ENCODE measurements at places on chromosomes 5 and 9.

DNA sequence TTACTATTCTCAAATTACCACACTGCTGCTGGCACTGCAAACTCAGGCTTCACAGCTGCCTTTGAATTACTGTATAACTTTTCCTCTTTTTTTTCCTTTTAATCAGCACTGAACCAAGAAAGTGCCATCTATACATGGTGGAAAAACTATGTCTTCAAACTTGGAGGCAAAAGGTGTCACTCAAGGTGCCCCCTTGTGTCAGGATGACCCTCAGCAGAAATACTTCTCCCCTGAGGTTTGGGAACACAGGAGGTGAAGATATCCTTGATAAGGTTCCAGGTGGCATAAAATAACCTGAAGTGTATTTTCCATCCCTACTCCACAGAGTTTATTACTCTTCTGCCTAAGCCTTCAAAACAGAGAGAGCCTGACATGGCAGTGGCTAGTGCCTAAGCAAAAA lies 14.5 kb downstream of the FRMD3 start:
- no peak for DNase-seq

DNA sequence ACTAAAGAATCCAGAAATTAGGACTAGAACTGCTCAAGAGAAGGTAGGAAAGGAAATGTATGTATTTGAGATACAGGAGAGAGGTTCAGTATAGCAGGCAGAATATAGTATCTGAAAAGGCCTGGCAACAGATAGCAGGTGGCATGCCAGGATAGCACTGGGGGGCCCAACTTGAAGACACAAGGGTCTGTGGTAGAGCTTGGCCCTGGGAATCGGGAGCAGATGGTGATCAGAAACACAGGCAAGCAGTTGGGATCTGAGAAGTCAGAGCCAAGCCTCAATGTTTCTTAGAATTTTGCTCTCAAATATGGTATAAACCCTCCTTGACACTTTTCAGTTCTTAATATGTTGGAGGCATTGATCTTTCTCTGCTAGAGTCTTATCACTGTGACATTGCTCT lies 499.8 kb upstream of the CD180 start:
- DNase-seq, result no peak

DNA sequence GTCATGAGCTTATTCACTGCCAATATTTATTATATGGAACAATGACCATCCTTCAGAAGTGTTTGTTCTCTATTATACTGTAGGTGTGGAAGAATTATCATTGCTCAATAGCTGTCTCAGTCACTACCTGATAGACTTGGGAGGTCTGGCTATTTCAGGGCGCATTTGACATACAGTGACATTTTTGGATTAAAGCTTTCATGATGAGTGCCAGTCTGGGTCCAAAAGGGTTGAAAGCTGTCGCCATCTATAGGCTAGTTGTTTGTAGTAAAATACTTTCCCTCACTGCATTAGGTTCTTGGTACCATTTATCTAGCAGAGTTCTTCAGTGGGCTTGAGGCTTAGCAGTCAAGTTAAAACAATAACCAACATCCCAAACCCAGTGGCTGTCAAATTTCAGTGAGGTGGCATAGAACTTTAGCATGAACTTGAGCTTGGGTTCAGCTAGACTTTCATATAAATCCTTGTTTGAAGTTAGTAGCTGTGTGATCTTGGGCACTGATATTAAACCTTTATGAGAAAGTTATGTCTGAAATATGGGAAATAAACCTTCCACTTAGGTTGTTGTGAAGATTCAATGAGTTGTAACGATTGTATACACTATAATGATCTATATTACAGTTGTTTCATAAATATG lies 110.5 kb upstream of the CDKN2B start:
- DNase-seq, result peak; percentile 38

DNA sequence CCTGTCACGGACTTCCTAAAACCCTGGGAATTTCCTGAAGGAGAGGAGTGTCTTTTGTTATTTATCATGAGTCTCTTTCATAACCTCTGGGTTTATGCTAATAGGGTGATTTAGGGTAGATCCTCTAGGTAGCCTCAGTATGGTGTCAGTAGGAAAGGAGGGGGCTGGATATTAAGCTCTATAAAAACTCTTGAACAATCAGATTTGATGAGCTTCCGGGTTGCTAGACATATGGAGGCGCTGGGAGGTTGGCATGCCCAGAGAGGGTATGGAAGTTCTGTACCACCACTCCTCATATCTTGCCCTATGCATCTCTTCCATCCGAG lies 15.6 kb upstream of the PTBP3 start:
- DNase-seq, result no peak

GRCh38 chr9:14428781-14429230 lies 114.9 kb upstream of the NFIB start:
- DNase-seq, result peak; percentile 67

DNA sequence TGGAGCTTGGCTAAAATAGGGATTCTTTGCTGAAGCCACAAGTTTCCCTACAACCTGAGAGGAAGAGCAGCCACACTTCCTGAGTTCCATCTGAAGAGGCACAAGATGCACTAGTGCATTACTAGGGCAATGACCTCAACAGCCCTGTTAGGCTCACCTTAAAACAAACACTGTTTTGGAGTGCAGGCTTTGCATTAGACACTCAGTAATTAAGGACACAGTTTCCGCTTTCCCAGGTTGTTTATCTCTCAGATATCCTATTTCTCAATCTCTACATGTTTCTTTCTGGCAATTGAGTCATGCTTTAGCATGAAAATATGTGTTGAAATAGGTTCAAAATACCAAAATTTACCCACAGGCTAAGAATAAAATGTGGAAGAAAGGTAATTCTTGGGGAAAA lies 34.2 kb downstream of the EMB start:
- DNase-seq, result no peak

DNA sequence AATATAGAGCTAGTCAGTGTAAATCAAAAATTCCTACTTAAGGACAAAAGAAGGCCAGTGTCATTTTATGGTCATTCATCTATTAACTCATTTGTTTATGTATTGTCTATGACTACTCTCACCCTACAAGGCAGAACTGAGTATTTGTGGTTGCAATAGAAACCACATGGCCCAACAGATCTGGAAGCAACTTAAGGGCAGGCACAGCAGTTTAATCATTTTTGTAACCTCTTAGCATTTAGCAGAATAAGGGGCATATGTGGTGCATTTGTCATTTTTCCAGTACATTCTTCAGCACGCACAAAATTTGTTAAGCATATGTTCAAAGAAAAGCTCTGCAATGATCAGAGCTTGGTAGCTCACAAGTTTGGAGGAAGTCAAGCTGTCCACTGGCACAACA lies 1.1 kb downstream of the FKBP15 start:
- DNase-seq, result no peak

DNA sequence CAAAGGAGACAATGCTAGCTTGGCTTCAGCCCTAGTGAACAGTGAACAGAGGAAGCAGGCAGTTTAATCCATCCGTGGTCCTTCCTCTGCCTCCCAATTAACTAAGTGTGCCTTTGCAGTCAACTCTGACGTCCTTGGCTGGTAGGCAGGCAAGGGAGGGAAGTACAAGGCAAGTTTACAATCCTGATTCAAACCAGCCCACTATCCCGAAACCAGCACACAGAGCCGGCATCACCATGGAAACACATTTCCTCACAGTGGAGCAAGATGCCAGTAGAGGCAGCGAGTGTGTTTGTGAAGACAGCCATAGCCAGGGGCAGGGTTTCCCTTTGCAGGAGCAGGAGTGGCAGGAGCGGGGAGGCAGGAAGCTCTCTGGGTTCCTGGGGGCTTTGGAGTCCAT lies 73.9 kb downstream of the GOLPH3 start:
- DNase-seq, result no peak

GRCh38 chr5:155064580-155064979 lies 51.0 kb downstream of the KIF4B start:
- no peak for DNase-seq

DNA sequence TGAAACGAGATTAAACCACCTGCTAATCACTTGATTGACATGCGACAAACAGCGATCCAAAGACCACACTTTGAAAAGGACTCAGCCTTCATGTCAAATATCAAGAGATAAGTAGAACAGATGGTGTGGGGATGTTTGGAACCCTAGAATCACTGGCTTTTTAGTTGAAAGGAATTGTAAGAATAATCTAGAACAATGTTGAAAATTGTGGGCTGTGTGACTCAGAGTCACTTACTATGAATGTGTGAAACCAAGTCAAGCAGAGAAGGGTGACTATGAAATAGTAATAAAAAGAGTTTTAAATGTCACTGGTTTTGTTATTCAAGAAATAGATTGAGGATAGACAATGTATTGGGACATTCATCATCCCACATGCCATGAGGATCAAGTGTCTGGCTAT lies 14.1 kb upstream of the C1QTNF3 start:
- no peak for DNase-seq

DNA sequence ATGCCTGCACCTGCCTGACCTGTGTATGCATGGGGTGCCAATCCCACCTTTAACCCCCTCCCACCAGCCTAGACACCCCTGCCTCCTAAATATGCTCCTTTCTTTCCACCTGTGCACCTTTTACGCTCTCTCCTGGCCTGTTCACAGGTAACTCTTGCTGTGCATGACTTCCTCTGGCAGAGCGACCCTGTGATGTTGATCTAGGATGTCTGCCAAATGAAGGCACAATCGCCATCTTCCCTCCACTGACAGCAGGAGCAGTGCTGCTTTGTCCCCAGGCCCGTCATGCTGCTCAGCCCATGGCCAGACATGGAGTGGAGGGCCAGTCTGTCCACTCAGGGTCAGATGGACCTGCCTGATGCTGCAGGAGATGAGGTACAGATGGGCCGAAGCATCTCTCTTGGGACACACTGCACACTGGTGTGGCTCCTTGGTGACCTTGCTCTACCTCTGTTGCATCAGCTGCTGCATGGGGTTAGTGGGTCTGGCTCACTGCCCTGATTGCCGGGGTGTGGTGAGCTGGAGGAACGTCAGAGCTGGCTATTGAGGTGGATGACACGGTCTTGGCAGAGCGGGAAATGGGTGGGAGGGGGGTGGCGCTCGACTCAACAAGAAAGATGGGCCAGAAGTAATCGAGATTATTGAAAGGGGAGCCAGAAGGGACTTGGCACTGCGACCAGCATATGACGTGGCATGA lies 101.7 kb upstream of the PITX1 start:
- DNase-seq, result peak; percentile 37

- DNase-seq, result no peak
These were observed 103.9 kb upstream of the MEGF10 start for GRCh38 chr5:127186657-127187056.

DNA sequence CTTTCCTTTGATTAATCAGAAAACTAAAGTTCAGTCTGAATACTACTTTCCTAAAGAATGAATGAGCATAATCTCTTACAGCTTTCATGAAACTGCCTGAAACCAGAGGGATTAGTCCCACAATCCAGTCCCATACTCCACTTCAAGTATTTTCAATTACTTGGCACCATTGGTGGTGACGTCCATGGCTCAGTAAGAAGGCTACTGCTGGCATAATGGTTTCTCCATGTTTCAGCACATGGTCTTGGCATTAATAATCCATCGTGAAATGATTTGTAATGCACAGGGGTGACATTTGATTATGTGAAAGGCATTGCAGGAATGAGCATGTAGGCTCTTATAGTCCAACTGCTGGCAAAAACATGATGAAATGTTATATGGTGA lies 23.4 kb downstream of the LIX1 start:
- no peak for DNase-seq

- no peak for DNase-seq
These were observed 9.4 kb upstream of the LRRTM2 start for GRCh38 chr5:138884554-138884953.

- no peak for DNase-seq
These were observed 8.1 kb downstream of the ZNF622 start for GRCh38 chr5:16457451-16457850.

DNA sequence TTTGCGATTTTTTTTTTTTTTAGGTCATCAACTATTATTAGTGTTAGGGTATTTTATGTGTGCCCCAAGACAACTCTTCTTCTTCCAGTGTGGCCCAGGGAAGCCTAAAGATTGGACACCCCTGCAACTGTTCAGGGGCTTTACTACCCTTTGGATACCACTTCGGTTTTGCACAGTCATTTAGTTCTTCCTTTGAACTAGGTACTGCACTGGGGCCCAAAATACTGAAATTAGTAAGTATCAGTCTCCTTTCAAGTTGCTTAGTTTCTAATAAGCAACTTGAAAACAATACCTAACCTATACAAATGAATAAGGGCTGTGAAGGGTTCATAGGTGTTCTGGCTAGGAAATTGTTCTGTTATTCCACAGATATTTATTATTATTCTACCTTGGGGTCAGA lies 45.3 kb downstream of the CWC27 start:
- no peak for DNase-seq

GRCh38 chr9:108903420-108904103 lies 30.4 kb downstream of the ELP1 start:
- no peak for DNase-seq

DNA sequence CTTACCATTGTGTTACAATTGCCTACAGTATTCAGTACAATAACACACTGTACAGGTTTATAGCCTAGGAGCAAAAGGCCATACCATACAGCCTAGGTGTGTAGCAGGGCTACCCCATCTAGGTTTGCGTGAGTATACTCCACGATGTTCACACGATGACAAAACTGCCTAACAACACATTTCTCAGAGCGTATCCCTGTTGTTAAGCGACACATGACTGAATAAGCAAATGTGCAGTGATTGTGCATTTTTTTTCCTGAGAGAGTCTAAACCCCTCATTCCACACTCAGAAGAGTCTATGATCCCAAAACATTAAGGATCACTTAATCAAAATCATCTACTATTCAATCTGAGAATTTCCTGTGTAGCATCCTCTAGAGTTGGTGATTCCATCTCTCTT lies 68.4 kb upstream of the GABRP start:
- DNase-seq, result no peak

Measured in NCI-H146 (cell line).